ENCODE measurements at places on chromosomes 5 and 9.

DNA sequence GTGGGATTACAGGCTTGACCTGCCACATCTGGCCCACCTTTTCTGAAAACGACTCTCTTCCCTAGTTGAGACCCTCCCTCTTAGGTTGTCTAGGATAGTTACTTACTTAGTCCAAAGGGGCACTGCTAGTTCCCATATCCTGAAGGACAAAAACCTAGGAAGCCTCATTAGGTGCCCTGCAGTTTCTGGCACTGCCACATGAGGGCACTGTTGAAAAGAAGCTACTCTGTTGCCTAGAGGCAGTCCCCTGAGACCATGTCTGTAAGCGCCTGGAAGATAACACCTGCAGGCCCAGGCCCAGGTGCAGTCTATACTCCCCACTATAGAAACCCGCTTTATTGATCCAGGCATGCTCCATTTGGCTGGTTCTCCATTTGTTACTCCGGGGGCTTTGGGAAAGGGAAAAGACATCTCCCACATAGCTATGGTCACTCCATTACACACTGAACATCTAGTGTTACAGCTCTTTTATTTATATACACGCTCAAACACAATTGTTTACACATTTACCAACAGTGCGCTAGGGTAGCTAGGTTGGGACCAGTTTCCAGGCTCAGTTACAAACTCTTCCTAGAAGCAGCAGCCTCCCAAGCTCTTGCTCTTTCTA, 73.4 kb upstream of the PPARGC1B start:
- DNase-seq, result no peak

- DNase-seq, result no peak
Measured at GRCh38 chr9:84945878-84946538, 276.5 kb downstream of the NTRK2 start.

- peak; percentile 50 for DNase-seq
Measured at GRCh38 chr5:176658007-176658599, 10.8 kb downstream of the TSPAN17 start.

DNA sequence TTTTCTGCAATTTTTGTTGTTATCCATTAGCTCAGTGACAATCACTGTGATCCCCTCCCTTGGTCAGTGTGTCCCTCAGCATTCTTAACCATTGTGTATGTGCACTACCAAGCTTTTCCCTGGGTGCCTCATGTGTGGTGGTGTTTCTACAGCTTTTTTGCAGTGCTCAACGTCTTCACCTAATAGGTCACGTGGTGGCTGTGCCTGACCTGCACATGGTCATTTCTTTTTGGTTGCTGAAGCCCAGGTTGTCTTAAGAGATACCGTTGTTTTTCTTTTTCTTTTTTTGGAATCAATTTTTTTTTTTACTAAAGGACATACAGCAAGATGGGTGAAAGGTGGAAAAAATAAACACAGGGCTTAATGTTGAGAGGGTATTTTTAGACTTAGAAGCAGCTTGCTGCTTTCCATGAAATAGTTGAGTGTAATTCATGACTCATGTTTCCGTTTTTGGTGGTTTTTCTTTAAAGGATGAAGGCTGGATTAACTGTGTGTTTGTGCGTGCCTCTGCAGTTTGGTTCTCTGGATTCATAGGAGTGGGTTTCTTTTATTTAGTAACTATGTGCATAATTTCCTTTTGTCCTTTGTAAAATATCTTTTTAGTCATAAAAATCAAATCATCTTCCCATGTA, 22.2 kb downstream of the SH3GL2 start:
- DNase-seq, result peak; percentile 13

DNA sequence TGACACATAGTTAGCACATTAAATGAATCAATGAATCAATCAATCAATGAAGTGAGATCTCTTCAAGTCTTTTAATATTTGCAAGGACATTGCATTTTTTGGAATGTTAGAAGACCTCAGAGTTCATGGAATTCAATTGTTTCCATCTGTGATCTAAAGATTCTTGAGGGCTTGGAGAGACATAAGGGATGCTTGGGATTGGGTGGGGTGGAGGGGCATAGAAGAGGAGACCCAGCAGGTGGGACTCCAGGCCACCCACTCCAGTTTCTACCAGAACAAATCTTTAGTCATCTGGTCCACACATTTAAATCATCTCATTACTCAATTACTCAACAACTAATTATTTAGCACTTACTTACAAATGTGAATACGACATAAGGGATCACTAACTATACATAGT, 251.0 kb upstream of the TRIM32 start:
- DNase-seq, result no peak

DNA sequence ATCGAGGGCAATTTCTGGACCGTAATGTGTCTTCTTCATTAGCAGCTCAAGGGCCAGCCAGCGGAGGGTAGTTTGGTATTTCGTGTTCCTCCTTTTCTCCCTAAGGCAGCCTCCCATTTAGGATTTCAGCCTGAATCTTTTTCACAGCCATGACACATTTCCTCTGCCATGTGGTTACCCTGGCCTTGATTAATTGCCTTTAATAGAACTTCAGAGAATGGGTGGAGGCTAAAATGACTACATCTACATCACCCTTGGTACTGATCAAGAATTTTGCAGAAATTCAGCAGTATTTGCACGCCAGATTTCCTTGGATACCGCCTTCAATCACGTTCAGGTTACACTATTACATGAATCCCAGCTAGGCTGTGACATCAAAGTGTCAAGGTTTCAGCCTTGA, 58.0 kb downstream of the ADAMTS16 start:
- DNase-seq, result no peak

DNA sequence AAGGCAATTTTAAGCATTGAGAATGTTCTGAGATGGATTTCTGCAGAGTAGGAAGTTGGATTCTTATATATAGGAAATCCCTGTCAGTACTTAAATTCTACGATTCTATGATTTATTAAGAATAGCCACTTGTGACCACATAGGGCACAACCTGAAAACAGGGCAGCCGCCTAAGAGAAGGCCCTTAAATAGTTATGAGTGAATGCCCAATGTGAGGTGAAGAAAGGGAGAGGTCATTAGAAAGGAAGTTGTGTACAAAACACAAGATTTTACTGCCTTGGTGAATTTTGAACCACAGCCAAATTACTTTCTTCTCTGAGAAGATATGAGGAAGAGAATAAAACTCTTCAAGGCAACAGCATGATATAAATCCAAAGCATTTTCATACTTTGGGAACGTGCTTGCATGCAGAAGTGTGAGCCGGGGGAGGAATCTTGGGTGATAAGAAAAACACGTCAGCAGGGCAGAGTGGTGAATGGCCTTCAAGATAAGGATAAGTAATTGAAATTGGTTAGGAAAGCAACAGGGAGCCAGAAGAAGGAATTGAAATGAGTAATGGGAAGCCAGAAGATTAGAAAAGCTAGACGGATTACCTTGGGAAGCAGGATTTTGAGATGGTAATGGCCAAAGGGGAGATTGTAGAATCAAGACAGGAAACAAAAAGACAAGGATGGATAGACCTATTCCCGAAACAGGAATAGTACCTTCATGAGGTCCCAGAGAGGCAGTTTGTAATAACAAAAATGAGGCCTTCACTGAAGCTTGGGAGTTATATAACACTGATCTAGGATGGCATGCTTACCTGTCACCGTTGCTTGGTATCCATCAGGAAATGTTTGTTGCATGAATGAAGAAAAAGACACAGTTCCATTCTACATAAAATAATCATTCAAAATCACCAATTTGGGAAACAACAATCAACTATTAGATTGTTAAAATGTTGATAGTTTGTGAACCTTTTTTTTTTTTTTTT, 244.3 kb downstream of the PDE4D start:
- DNase-seq, result no peak

GRCh38 chr5:424301-425110, 18.5 kb upstream of the EXOC3 start:
- DNase-seq, result no peak

All from astrocyte of the cerebellum (primary cell).